BE2C (cell line): ENCODE measurements at places on chromosomes 2 and 18.

GRCh38 chr2:216161967-216162366 is 52.8 kb downstream of the XRCC5 start:
- DNase-seq: no peak

DNA sequence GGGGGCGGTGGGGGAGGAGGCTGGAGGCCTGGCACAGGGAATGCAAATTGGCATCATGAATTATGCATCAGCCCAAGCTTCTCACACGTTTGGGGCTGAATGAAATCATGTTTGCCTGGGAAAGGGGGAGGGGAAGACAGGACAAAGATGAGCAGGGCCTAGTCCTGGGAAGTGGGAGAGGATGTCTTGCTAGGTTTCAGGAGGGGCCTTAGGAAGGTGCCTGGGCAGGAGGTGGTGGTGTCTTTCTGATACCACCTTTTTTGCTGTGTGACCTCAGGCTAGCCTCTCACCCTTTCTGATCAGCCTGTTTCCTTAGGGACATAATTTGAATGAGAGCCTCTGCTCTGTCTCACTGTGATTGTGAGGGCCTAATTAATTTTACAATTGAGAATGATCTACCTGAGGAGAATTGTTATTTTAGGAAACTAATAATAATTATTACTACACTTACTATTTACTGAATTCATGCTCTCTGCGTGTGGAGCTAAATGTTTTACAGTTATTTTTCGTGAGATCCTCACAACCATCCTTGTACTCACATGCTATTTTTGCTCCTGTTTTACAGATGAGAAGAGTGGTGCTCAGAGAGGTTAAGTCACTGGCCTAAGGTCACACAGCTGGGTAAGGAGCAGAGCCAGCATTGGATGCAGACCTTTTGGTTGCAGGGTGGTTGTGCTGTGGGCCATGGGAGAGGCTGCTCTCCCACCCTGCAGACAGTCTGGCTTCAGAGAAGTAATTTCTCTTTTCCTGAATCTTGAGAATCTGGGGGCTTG is 39.6 kb downstream of the INHBB start:
- DNase-seq: no peak

GRCh38 chr2:100878000-100878791 is 58.3 kb downstream of the NPAS2 start:
- DNase-seq: no peak

DNA sequence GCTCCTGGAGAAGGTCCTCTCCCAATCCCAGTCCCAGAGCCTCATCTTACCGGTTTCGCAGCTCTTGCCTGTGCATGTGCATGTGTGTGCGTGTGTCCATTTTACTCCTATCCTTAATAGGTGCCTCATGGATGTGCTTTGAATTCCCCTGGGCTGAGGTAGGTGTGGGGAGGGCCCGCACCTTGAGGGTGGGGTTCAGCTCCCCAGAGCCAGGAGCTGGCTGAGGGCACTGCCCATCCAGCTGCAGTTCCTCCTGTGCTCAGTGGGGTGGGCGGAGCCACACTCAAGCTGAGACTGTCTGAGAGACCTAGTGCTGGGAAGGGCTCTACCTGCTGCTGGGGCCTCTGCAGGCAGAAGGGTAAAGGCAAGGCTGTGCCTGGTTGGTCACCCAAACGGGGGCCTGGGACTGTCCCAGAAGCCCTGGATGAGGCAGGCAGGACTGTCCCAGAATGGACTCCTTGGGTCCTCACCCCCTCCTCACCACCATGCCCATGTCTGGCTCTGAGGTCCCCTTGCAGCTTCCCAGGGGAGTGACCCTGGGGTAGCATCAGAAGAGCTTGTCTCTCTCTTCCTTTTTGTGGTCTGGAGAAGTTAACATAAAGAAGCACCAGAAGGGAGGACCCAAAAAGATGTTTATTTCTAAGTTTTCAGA is 8.9 kb downstream of the GDF7 start:
- no peak for DNase-seq
